NCI-H446 treated with DMSO at 0.1 percent for 48 hours (cell line): ENCODE measurements at places on chromosomes 16 and 17.

GRCh38 chr17:65487161-65487560 is 74.3 kb downstream of the AXIN2 start:
- no peak for DNase-seq

DNA sequence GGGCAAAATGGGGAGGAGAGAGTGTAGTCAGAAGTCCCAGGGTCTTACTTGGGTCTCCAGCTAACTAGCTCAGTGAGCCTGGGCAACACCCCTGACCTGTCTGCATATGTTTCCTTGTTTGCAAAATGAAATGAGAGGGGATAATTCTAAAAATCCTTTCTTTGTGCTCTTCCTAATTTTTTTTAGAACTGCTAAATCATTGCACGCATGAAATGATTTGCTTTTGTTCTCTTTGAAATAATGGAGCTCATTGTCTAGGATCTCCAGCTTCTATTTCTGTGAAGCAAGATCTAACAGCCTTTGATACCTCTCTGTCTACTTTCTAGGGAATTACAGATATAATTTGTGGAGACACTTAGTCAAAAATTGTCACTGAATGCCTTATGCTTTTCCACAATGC is 181.3 kb downstream of the CDH13 start:
- no peak for DNase-seq

DNA sequence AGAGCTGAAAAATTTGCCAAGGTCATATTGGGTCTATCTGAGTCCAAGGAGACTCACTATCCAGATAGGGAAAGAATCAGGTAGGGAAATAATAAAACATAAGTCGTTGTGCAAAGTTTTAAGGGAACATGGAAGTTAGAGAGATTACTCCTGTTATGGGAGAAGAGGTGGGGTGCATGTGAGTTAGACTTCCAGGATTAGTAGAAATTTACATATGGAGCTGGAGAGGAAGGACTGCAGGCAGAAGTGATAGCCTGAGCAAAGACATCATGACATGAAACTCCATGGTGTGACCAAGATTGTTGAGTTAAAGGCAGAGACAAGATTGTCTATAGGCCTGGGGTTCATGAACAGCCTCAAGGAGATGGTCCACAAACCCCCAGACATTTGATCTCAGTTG is 5.8 kb upstream of the KSR1 start:
- DNase-seq = no peak

DNA sequence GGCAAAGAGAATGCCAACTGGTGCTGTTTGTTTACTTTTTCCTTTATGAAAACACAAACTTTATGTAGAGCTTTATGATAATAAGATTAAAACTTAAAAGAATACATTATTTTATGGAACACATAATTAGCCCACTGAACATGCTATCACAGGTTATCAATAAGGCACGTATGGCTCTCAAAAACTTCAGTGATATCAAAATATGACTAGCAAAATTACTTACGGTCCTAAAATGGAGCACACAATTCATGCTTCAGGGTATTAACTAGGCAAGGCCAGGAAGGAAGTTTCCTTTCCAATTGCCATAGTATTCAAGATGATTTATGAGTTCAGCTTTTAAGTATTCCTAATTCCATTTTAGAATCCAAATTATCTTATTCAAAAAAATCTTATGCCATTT is 3.6 kb downstream of the RNF43 start:
- no peak for DNase-seq

DNA sequence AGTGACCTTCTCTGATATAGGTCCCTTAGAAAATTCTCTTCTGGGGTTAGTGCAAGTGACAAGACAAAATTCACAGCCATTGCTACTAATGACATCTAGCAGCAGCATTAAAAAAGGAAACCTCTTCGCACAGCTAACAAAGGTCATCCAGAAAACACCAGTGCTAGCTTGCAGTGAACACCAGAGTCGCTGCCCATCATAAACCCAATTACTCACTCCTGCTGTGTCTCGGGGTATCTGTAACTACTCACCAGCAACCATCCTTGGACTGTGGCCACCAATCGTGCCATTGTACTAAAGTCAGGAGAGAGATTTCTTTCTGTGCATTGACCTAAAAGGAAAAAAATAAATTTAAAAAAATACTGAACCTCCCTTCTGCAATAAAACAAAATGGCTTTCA is 1494.7 kb upstream of the CDH8 start:
- DNase-seq = no peak

DNA sequence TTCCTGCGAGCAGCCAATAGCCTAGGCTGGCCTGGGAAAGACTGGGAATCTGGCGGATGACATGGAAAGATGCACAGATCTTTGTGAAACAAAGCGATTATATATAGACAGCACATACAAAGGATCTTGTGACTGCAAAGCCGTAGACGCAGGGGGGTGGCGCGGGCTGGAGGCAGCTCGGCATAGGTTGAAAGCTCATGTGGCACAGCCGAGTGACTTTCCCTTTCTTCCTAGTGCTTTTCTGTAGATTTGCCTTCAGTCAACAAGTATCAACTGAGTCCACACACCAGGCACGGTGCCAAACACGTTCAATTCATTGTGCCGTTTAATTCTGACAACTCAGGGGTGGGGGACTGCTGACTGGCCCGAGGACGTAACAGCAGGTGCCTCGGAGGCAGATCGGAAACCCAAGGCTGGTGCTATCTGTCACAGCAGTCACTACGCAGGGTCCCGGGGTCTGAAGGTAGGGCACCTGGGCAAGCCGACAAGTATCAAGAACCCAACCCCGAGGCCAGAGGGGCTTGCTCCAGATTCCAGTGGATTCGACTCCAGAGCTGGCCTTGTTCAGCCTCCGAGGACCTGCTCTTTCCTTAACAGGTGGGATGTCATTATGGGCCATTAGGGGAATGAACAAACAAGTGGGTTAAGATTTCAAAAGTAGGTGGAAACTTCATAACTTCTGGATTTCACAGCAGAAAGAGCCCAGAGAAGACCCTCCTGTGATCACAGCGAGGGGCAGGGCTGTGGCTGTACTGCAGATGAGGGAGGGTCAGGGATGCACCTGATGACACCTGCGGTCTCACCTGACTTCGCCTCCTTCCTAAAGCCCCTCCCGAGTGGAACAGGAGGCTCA is 5.9 kb downstream of the PAM16 start:
- no peak for DNase-seq

- no peak for DNase-seq
Observed at GRCh38 chr17:28645576-28645939, 600 bp upstream of the BLTP2 start.

GRCh38 chr17:76848670-76849069 is 19.5 kb upstream of the MGAT5B start:
- DNase-seq = no peak

DNA sequence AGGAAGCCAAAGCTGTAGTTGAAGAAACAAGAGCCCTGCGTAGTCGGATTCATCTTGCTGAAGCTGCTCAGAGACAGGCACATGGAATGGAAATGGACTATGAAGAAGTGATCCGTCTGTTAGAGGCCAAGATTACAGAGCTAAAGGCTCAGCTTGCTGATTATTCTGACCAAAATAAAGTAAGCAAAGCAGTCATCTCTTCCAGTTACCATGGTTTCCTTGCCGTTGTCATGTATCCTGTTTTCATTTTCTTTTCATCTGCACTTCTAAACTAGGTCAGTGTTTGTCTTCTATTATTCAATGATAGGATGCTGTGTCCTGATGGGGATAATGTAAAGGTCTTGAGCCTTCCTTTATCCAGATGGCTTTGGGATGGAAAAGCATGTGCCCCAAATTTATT is 104.3 kb downstream of the STXBP4 start:
- DNase-seq = no peak

DNA sequence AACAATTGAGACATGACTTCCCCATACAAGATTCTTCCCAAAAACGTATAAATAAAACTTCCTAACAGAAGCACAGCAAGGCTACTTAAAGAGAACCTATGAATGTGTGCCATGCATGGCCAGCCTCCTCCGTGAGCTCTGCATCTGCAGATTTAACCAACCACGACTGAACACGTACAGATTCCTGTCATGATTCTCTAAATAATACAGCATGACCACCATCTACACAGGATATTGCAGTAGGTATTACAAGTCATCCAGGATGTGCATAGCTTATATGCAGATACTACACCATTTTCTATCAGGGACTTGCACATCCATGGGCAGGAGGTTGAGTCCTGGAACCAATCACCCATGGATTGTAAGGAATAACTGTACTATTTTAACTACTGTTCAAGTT is 1.4 kb upstream of the QRICH2 start:
- DNase-seq = no peak

GRCh38 chr17:29617481-29618271 is 5.0 kb downstream of the CORO6 start:
- DNase-seq = no peak

- DNase-seq = no peak
Observed at GRCh38 chr17:44464037-44464436, 39.2 kb downstream of the GPATCH8 start.

DNA sequence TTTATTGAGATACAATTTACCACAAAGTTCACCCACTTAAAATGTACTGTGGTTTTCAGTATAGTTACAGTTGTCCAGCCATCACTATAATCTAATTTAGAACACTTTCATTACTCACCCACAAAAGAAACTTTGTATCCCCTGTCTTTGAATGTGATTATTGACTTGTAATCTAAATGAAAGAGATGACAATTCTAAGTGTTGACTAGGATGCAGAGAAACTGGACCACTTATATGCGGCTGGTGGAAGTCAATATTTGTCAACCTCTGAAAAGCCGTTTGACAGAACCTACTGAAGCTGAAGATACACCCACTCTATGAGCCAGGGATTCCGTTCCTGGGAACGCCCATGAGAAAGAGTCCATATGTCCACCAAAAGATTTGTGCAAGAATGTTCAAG is 36.8 kb downstream of the TEKT5 start:
- no peak for DNase-seq

- DNase-seq = no peak
Observed at GRCh38 chr17:37824534-37825485, 80.0 kb upstream of the HNF1B start.

- no peak for DNase-seq
Observed at GRCh38 chr16:23403547-23403946, 49.4 kb downstream of the COG7 start.

DNA sequence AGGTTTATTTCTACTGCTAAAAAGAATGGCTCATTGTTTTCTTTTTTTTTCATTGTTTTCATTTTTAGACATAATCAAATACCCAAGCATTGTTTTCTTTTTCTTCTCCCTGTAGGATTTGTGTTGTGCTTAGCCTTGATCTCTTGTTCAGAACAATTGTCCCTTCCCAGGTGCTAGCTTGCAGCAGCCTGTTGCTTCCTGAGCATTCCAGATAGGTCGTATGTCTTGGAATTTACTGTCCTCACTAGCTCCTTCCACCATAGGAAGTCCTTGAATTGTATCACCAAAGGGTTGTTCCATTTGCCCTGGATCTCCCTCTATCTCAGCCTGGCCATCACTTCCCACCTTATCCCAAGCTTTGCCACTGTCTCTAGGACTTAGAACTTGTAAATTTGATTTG is 10.0 kb upstream of the VPS4A start:
- DNase-seq = no peak

- DNase-seq = no peak
Observed at GRCh38 chr16:70341600-70341999, 5.1 kb upstream of the DDX19A start.

DNA sequence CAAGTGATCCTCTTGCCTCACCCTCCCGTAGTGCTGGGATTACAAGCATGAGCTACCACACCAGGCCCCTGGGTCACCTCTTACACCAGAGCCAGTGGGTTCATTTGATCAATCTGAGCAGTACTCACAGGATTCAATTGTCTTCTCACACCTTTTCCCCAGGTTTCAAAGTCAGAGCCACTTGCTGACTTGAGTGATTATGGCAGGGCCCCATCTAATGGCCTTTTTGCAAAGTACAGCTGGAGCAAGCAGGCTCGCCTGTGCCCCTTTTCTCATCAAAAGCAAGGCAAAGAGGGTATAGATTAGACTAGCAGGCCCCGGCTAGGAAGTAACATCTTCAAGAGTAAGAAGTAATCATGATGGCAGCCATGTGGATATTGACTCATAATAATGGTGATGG is 114.8 kb upstream of the NOL11 start:
- no peak for DNase-seq

DNA sequence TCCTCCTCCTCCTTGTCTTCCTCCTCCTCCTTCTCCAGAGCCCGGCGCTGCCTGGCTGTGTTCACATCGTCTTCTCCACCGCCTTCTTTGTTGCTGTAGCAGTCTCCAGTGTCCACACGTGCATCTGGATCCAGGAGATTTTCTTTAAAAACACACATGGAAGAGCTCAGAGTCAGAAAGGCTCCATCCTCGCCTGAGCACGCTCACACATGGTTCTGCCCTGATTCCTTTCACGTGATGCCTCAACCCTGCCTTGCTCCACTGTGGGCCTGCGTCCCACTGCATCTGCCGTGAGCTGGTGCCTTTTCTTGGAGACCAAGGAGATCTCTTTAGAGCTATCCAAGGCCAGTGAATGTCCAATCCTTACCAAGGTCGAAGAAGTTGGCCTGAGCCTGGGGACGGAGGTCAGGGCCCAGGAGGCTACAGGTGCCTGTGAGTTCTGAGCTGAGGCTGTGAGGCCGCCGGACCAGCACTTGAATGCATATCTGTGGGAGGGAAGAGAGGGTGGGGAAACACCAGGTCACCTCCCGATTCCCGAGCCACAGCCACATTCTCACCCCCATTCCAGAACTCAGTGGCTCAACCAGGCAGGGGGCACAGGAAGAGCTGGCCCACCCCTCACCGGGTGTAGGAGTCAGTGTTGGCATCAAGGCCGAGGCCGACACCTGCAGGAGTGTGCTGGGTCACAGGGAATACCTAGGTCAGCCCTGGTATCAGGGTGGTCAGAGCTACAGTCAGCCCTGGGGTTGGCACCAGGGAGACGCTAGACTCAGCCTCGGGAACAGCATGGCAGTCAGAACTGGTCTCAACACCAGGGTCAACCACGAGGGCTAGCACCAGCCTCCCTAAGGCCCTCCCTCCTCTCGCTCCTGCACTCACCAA is 37.6 kb downstream of the HASPIN start:
- no peak for DNase-seq

DNA sequence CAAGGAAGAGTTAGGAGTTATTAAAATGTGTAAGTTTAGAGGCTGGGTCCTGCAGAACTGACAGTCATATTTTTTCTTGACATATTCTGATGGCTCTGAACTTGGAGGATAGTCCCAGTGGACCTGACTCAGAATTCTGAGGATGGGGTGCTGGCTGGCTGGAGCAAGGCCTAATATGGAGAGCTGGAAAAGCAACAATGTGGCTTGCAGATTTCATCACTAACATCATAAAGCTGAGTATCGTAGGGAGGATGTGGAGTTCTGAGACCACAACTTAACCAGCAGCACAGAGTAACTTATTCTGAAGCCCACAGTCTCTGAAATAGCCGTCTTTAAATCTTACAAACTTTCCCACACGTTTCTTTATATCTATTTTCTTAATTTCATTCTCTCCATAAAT is 2.3 kb downstream of the KRTAP1-5 start:
- no peak for DNase-seq

- DNase-seq = no peak
Observed at GRCh38 chr16:80231888-80232287, 308.9 kb upstream of the DYNLRB2 start.
